ENCODE measurements at places on chromosomes 5 and 9. TPM values are rescaled to one million over a fixed set of nuclear protein-coding genes. Genes with fewer than 3 reads are reported as not detected.
A peak's percentile ranks its signal among the peaks of the same experiment; 100 is the strongest.

FLT4 gene
- total RNA-seq = 11.7 TPM

IFNB1 gene
- not detected for total RNA-seq

- DNase-seq = no peak
Observed at GRCh38 chr5:124859027-124859426, 112.6 kb upstream of the ZNF608 start.

DNA sequence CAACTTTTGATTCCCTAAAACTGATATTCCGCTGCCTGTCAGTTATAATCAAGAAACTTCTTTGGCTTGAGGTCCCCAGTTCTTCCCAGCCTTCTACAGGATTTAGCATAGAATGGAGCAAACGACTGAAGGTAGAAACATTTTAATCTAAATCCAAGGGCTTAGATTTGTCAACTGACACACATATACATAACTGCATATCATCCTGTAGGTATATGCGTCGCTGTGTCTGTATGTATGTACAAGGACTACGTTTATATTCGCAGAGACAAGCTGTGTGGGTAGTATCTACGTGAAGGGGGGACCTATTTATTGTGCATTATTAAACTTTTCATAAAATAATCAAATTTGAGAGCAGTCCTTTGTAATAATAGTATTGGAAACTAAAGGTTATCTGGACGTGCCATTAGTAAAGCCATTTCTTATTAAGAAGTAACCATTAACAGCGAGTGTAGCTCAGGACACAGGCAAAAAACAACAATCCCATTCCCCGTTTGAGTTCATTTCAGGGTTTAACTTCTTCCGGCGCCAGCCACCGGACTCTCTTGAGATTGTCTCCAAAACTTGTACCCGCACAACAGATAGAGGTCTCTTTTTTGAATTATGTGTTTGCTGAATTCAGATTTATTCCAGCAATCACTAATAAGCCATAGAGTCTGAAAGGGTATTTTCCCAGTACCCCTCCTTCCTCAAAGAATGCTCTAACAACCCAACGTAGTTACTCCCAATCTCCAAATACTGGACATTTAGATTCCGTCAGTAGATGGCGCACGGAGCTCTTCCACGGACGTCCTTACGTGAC, 2.1 kb upstream of the MLLT3 start:
- peak; percentile 64 for DNase-seq

GRCh38 chr5:120631611-120632010, 167.5 kb downstream of the PRR16 start:
- DNase-seq = no peak

DNA sequence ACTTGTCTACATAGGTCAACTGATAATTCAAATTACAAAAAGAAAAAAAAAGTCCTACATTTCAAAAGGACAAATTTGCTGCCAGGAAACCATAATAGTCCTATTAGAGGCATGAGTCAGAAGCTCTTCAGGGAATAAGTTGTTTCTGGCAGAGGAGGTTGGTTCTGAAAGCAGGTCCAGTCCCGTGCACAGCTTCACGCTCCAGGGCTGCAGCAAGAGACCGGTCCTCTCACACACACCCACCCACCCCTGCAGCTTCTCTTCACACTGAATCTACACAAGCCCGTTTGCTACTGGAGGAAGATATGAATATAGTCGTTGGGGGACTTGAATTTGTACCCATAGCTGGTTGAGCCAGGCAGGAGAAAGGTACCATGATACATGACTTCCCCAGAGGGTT, 36.9 kb upstream of the SLC1A3 start:
- peak; percentile 59 for DNase-seq

DNA sequence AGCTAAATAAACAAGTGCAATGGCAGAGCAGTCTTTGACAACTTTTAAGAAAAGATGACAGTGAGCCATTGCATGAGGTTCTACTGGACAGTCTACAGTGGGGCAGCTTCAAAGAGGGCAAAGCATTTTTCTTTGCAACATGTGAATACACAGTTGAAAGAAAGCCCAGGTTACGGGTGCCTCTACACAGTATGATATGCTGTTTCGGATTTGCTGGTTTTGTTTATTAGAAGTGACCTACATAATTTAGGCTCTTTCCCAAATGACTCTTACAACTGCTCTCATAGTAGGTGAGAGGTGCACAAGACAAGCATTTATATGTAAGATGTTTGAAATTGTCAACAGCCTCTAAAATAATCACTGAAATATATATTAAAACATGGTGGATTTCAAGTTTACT, 62.4 kb downstream of the MEF2C start:
- DNase-seq = no peak
